ENCODE measurements at places on chromosomes 4 and X. TPM values are rescaled to one million over a fixed set of nuclear protein-coding genes. Genes with fewer than 3 reads are reported as not detected.

ARX gene
- total RNA-seq, result not detected

GRCh38 chrX:69415698-69416097 lies 88.4 kb upstream of the NALF2 start:
- DNase-seq, result no peak

DNA sequence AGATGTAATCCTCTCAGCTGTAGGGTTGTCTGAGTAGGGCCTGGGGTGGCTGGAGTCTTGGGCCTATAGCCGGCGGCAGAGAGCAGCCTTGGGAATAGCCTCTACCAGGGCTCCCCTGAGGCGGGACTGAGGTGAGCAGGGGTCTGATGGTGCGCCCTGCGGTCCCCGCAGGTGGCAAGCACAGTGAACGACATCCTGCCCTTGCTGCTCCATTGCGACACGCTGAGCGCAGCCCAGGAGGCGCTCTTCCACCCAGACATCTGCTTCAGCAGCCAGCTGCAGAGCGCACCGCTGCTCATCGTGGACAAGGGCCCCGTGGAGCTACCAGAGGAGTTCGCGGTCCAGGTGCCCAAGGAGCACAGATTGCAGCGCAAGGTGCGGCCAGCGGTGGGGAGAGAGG lies 317.0 kb downstream of the ADGRL3 start:
- DNase-seq, result no peak

DNA sequence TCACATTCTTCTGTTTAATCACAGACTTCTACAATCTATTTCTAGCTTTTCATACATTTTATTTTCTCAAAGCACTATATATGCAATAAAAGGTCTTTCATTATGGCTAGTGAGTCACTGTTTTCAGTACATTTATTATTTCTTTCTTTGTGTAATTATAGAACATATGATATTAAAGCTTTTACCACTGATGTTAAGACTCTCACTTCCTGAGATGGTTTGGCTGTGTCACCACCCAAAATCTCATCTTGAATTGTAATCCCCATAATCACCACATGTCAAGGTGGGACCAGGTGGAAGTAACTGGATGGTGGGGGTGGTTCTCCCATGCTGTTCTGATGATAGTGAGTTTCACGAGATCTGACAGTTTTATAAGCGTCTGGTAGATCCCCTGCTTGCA lies 41.9 kb downstream of the UBA6 start:
- no peak for DNase-seq

GRCh38 chr4:168409089-168409801 lies 71.0 kb downstream of the DDX60L start:
- no peak for DNase-seq

DNA sequence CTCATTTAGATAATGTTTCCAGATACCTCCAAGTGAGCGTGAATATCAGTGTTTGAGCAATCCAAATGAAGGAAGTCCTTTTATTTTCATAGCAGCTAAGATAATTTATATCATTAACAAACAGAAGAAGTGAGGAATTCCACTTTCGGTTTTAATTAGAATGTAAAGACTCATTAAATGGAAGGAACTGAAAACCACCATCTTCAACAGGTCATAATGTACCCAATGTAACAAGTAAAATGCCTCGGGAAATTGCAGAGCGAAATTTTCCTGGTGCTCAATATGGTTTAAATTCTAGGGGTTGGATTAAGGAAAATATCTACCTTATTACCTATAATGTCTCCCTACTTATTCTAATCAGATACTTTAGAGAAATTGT lies 33.9 kb upstream of the SLC9A7 start:
- DNase-seq, result no peak

DNA sequence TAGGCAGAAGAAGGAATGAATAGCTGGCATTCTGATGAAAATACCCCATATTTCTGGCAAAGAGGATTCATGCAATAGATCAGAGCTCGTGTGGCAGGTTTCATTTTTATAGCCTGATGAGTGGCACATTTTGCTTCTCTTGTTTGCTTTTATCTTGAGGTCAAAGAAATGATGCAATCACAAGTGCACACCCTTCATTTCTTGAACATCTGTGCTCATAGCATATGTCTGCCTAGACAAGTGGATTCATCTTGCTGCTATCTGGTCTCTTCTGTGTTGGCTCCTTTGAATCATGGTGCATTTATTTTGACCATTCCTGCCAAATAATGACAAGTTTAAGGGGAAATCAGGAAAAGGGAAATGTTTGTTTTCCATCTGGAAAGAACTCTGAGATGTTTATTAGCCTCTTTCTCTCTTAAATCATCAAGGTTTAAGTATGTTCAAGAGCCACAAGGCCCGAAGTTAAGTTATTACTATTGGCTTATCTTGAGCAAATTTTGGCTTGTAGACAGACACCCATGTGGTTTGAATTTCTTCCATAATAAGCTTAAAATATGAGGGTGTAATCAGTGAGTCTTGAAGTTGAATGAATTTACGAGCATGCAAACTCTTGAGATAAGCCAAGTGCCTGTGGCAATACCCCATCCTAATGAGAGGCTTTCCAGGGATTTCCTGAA lies 59.3 kb upstream of the HS3ST1 start:
- no peak for DNase-seq

DNA sequence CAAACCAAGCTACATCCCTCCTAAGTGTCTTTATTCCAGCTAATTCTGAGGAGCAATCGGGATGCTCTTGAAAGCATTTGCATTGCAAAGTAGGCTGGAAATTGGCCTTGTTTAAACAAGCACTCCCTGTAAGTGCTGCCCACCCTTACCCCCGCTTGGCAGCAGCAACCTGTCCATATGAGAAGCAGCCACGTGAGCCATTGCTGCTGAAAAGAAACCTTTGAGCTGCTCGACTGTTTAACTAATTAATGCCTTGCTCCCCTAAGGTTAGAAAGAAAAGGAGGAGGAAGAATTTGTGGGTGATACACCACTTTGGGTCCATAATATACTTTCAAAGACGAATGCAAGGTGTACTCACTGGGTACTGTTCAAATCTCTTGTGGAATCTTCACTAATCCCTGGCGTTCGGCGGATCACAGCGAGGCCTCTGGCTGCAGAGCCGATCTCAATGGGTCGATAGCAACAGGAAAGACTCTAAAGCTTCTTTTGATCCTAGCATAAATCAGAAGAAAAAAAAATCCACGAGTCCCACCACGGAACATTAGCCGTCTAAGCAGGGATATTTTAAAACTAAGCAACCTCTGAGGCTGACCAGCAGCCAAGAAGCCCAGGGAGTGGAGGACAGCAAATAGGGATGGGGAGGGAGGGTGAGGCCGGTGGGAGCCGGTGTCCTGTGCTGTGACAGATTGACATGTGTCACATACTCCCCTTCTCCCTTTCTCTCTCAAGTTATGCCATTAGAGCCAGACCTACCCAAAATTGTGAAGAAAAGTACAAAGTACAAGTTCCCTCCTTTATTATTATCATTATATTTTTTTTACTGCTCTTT lies 37.2 kb upstream of the MGST2 start:
- DNase-seq, result no peak
